Central memory CD4-positive, alpha-beta T cell (primary cell): ENCODE measurements at places on chromosomes 12 and 14.

- DNase-seq, result no peak
Observed at GRCh38 chr12:41802803-41803202, 341.9 kb downstream of the GXYLT1 start.

GRCh38 chr12:75870878-75871277 is 160.7 kb downstream of the PHLDA1 start:
- DNase-seq, result no peak

DNA sequence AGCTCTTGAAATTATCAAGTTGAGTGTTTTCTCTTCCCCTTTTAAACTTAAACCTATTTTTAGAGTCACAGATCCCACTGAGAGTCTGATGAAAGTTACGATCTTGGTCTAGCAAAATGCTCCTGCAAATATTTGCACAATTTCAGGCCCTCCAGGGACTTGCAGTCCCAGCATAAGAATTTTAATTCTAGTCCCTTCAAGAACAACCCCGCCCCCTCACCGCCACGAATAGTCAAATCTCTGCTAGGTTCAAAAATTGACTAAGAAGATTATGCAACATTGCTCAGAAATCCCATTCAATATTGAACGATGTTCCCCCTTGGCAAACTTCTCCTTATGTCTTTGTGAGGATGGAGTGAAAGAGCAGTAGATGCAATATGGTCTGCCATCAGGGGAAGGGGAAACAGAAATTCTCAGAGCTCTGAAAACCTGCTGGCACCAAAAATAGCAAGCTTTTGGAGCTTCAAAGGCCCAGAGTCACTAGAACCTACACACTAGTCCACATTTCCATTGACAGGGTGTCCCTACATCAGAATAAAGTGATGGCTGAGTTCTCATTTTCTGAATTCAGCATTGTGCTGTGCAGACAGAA is 127.5 kb upstream of the CCDC175 start:
- no peak for DNase-seq

GRCh38 chr14:104103446-104104075 is 18.1 kb downstream of the ASPG start:
- DNase-seq, result no peak

- DNase-seq, result peak; percentile 11
Observed at GRCh38 chr12:5965950-5966383, 20.9 kb upstream of the ANO2 start.

GRCh38 chr12:46149079-46149464 is 119.8 kb downstream of the SLC38A1 start:
- no peak for DNase-seq

- DNase-seq, result peak; percentile 25
Observed at GRCh38 chr12:795305-795704, 42.9 kb downstream of the WNK1 start.

DNA sequence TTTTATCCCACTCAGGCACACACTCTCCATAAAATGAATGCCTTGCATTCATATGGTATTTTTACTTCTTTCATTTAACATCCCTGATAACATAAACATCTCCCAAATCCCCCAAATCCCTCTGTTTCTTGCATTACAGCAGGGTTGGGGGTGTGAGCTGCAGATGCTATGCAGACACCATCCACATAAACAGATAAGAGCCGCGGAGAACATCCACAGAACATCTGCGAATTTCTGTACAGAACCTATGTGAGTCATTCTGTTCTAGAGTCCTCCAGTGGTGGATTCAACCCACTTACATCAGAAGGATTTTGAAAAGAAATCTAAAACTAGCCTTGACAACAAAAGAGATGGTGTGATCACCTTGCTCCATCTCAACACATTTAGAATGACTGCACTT is 20.3 kb downstream of the FBLN5 start:
- no peak for DNase-seq

- no peak for DNase-seq
Observed at GRCh38 chr12:107130830-107131611, 37.7 kb upstream of the CRY1 start.

DNA sequence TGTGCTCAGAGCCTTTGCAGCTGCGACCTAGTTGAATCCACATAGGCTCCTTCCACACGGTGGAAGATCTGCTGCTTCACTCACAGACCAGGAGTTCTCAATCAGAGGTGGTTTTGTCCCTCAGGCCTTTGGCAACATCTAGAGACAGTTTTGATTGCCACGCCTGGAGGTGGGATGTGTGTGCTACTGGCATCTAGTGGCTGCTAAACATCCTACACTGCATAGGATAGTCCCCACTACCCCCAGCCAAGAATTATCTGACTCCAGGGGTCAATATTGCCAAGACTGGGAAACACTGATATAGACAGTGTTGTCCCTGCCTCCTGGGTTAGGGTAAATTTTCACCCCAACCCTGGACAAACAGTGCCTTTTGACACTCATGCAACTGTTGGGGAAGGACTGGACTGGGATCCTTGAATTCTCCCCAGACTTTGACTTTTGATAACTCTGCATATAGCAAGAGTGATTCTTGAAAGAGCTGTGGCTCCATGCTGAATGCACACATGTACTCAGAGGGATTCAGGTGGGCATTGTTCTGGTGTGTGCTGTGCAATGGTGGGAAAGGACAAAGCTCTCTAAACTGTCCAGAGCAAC is 39.8 kb downstream of the BAZ2A start:
- DNase-seq, result no peak

DNA sequence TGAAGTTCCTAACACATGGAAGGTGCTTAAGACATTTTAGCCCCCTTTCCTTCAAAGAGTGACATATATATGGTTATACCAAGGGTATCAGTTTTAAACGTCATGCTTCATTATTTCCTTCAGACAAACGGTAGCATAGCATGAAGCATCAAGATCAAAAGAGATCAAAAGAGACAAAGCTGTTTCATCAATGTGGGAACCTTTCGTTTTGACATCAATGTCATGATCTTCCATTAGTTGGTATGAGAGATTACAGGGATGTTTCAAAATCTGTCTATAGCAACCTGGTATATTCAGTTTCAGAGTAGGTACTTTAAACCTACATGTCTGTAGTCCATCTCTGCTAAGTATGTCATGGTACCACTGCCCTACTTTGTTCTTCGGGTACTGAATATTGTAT is 28.3 kb downstream of the PUS7L start:
- DNase-seq, result no peak

GRCh38 chr12:53454707-53455106 is 2.8 kb downstream of the PCBP2 start:
- no peak for DNase-seq

DNA sequence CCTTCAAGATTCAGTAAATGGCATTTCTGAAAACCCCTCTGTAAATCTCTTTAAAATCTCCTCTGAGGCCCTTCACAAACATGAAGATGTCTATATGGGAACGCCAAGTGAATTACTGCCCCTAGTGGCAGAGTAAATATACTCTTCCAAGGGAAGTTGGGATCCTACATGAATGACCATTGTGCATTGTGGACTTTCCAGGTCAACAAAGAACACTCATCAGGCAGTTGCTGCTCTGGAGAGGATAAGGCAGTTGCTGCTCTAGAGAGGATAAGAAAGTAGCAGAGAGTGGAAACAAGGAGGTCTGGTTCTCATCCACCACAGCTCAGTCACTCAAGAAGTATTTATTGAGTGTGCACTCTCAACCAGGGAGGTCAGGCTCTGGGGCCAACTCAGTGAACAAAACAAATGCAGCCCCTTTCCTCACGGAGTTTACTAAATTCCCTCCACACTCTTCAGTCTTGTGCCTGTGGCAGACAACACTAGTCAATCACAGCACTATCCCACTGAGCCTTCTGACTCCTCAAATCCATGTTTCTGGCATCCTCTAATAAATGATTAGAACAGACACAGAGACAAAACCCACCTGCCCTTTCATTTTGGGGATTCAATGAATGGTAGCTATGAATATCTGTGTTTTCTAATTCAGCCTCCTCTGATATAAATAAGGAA is 52.9 kb downstream of the SVOP start:
- DNase-seq, result no peak

GRCh38 chr14:104726600-104727451 is 2.8 kb downstream of the ADSS1 start:
- no peak for DNase-seq

GRCh38 chr12:58888131-58888783 is 32.0 kb downstream of the LRIG3 start:
- no peak for DNase-seq

DNA sequence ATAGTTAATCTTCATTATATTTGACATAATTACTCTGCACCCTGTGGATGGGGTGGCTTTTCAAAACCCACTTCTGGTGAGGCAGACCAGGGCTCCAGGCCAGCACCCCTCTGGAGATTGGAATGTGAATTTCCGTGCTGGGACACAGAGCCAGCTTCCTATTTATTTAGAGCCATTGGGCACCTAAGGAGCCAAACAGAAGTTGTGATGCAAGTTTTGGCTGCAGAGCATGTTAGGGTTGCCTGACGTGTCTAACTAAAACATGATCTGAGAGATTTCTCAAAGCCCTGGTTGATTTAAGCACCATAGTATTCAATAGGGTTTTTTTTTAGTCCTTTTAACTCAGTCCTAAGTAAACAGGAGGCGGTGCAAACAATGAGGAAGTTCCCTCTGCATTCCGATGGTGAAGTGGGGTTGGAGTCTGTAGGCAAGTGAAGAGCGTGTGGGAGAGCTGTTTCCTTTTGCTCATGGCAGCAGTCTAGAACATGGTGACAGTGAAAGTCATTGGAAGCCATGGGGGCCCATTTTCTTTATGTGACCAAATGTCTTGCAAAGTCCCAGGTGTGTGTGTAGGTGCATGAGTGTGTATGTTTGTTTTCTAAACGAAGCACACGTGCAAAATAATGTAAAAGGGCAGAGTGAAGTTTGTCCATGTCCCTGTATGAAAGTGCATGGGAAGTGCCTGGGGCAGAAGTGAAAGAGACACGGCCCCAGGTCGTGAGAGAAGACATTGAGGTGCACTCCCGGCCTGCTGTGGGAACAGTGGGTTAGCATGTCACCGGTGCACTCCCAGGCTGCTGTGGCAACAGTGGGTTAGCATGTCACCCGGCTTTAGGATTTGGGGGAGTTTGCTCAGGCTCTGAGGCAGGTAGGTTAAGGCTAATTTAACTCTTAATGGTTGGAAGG is 117.7 kb downstream of the PRKCH start:
- peak; percentile 33 for DNase-seq

- no peak for DNase-seq
Observed at GRCh38 chr12:65494537-65494936, 216.1 kb downstream of the MSRB3 start.

DNA sequence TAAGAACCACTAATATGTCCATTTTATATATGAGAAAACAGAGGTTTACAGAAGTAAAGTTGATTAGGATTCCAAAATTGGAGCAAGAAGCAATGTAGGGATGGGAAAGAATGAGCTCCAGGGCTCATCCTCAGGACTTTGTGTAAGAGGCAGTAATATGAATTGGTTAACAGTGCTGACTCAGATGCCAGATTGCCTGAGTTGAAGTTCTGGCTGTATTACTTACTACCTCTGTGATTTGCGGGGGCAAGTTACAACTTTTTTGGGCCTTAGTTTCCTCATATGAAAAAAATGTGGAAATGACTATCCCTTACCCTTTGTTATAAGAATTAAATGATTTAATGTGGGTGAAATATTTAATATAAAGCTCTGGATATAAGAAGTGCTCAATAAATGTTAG is 35.1 kb upstream of the PPP2R5E start:
- DNase-seq, result no peak

DNA sequence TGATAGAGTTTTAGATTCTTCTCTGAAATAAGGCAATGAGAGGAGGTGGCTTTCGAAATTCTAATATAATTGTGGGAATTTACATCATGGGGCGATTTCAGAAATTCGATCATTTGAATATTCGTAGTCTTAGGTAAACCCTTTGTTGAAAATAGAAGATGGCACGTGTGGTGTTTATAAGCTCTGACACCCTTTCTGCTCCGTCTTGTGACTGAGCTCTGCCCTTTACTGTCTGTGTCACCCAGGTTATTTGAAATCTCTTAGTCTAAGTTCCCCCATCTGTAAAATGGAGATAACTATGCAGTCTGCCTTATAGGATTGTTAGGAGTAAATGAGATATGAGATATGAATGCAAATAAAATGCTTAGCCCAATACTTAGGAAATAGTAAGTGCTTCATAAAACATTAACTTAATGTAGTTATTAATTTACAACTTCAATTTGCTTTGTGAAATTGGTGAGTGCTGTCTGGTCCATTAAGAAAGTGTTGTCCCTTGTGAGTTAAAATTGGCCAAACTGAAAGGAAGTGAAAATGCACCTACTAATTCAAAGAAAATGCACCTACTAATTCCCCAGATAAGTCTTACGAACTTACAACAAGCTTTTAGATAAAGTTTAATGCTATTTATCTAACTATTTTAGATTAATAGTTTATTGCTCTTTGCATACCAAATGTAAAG is 1.5 kb downstream of the BMAL2 start:
- DNase-seq, result no peak

DNA sequence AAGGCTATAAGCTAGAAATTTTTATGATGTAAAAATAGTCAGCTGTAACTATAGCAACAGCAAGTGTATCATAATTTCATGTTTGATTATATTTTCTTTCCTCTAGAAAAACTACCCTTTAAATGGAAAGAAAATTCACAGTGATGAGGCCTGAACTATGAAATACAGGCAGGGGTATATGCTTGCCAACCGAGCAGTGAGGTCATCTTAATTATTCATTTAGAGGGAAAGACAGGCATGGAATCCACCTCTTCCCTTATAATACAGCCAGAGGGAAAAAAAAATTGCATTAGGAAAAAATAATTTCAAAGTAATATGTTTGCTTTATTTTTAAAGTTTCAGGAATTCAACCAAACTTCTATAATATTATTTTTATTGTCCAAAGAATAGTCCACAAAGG is 139.8 kb downstream of the EPS8 start:
- DNase-seq, result no peak

DNA sequence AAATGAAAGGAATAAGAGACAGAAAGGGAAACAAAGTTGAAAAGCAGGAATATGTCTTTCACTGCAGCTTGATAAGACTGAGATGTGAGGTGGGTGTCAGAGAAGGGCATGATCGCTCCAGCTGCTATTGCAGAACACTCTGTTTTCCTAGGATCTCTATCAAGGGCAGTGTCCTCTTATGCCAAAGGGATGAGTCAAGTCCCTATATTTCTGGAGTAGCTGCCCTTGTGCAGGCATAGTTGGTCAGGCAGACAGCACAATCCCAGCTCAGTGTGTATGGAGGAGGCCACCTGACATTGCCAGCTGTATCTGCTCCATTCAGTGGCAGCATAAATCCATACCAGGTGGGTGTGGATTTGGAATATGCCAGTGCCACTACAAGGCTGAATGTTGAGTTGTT is 101.6 kb downstream of the DAD1 start:
- no peak for DNase-seq

DNA sequence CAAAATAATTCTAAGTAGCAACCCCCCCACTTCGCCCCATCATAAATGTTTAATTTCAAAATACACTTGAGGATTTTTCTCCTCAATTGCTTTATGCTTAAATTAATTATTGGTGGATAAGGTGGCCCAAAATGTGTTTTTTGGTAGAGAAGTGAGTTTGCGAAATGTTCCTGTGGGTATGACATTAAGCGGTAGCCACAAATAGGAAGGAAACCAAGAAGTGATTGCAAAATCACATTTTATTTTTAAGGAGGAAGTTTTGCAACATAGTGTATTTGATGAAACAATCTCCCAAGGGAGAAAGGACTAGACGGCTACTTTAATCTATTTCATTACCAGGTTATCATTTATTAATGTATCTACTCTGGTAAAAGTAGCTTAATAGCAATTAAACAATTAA is 25.5 kb downstream of the SLC25A3 start:
- no peak for DNase-seq
